ENCODE measurements at places on chromosomes 6 and 20.

GRCh38 chr20:1010659-1011058 is 8.5 kb upstream of the RSPO4 start:
- ATAC-seq: no peak

GRCh38 chr6:76026101-76026500 is 46.4 kb downstream of the IMPG1 start:
- ATAC-seq: no peak

DNA sequence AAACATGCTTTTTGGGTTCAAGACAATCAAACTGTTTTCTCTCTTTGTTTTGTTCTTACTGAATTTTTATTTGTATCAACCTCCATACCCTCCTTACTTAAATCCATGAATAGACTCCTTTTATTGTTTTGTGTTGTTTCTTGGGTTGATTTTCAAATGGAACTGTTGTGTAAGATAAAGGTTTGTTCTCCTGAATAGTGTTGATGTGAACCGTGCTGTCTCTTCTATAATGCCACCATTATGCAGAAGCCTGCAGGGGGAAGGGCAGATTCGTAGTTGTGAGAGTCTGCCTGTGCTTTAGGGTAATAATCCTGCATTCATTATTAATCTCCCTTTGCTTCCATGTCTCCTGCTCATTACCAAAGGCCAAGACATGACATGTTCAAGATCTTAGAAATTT is 105.9 kb downstream of the CDKAL1 start:
- ATAC-seq: no peak

- no peak for ATAC-seq
These were observed 56.6 kb downstream of the PHF20 start for GRCh38 chr20:35828434-35828833.

- peak; percentile 86 for ATAC-seq
These were observed 86.3 kb upstream of the CARMIL1 start for GRCh38 chr6:25192590-25193459.

DNA sequence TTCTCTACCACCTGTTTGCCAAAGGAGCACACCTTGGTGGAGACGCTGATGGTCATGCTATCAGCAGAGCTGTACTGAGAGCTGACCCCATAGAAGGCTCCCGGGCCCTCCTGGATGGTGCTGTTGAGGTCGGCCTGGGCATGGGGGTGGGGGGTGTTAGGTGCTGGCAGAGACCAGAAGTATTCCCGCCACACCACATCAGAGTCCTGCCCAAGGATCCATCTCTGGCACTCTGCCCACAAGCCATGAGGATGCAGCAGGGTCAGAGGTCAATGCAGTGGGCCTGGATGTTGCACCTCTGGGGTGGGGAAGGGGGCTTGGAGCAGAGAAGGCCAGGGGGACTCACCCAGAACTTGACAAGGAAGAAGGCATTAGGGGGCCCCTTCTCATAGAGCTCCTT is 7.4 kb downstream of the RPL10A start:
- no peak for ATAC-seq

DNA sequence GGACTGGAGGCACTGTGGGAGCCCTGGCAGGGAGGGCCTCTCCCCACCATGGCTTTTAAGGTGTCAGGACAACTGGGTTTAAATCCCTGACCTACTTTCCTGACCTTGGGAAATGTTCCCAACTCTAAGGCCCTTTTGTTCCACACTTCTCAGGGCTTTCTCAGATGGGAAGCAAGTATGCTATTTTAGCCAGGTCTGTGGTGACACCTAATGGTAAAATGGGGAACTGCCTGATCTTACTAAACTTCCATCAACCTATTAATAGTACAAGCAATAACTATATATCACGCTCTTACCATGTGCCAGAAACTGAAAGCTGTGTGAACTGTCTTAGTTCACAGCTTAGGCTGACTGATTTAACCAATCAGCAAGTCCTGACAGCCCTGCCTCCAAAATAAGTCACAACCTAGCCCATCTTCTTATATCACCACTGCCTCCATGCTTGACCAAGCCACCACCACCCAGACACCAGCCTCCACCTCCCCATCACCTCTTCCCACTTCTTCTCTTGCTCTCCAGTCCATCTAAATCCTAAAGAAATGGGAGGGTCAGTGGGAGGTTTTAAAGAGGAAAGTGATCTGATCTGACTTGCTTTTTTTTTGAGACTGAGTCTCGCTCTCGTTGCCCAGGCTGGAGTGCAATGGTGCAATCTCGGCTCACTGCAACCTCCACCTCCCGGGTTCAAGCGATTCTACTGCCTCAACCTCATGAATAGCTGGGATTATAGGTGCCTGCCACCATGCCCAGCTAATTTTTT is 6.9 kb upstream of the BLCAP start:
- peak; percentile 84 for ATAC-seq

DNA sequence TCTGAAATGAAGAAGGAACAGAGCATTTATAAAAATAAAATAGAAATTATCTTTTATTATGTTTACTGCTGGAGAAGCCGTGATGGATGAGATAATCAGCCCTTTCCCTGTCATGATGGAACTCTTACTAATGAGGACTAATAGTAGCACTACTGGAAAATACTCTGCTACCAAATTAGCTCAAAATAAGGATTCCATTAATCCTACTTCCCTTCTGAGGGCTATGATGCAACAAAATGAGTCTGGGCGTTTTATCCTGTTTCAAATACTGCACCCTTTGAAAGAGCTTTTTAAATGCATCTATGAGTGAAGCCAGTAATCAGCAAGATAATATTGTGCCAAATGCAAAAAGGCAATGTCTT is 59.3 kb upstream of the CARMIL1 start:
- ATAC-seq: no peak

DNA sequence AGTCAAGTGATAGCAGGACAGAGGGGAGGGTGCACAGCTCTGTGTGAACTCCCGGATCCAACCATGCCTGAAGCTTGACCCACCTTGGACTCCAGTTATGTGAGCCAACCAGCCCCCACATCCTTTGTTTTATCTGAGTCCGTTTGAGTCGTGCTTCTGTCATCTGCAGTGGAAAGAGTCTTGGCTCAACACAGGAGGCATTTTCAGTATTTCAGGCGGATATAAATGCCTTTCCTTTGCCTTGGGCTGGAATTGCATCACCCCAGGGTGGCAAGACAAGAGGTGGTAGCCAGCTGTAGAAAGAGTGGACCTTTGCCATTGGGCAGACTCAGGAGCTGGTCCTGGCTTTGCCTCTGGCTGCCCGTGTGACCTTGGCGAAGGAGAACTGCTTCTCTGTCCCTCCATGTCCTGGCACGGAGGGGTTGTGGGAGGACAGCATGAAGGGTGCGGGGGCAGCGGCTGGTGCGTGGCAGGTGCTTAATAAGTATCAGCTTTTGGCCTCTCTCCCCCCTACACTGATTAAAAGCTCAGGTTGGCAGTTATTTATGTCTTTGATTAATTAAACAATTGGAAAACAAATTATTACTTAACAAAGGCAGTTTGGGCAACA is 42.6 kb upstream of the APCDD1L start:
- no peak for ATAC-seq

- peak; percentile 22 for ATAC-seq
These were observed 15.4 kb upstream of the TMEM30A start for GRCh38 chr6:75299801-75300530.

- no peak for ATAC-seq
These were observed 264.2 kb upstream of the PREP start for GRCh38 chr6:105667056-105667455.

- no peak for ATAC-seq
These were observed 55.3 kb downstream of the STK35 start for GRCh38 chr20:2156666-2157624.

DNA sequence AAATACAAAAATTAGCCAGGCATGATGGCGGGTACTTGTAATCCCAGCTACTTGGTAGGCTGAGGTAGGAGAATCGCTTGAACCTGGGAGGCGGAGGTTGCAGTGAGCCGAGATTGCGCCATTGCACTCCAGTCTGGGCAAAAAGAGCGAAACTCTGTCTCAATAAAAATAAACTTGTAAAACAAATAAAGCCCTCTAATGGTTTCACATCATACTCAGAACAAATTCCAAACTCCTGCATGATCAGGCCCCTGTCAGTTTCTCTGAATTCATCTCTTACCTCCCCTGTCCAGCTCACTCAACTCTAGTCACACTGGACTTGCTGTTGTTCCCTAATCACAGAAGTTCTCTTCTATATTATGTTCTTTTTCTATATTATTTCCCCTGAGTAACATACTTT is 43.1 kb upstream of the SGK1 start:
- ATAC-seq: no peak

DNA sequence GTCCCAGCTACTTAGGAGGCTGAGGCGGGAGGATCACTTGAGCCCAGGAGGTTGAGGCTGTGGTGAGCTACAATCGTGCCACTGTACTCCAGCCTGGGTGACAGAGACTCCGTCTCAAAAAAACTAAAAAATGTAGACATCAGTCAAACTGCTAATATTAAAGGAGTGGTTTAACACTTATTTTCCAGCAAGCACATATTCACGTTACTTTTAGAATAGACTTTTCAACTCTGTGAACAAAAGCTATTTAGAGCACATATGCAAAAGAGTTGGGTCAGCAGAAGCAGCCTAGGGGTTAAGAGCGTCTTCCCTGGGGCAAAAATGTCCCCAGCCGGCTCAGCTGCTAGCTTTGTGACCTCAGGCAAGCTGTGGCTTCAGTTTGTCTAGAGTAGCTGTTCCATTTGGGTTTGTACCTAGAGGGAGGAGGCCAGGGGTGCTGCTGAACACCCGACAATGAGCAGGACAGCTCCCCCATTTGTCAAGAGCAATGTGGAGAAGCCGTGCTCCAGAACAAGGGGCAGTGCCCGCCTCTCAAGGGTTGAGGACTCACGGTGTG is 62.5 kb upstream of the PTGIS start:
- ATAC-seq: no peak

- no peak for ATAC-seq
These were observed 43.2 kb downstream of the KHDC1L start for GRCh38 chr6:73182021-73182607.

GRCh38 chr6:148653138-148653776 is 93.6 kb upstream of the UST start:
- no peak for ATAC-seq

- no peak for ATAC-seq
These were observed 16.2 kb upstream of the ADRM1 start for GRCh38 chr20:62286493-62287064.

- ATAC-seq: peak; percentile 82
These were observed 117.9 kb downstream of the GMDS start for GRCh38 chr6:2127484-2127911.

GRCh38 chr6:156197513-156197912 is 579.7 kb upstream of the ARID1B start:
- no peak for ATAC-seq

GRCh38 chr6:119240257-119241110 is 109.1 kb downstream of the MAN1A1 start:
- no peak for ATAC-seq

GRCh38 chr6:169542491-169542890 is 159.3 kb downstream of the WDR27 start:
- ATAC-seq: no peak

GRCh38 chr6:108807928-108808327 is 40.3 kb upstream of the ARMC2 start:
- no peak for ATAC-seq

GRCh38 chr20:46900086-46900485 is 5.4 kb downstream of the EYA2 start:
- ATAC-seq: no peak

- ATAC-seq: no peak
These were observed 148.0 kb downstream of the EPM2A start for GRCh38 chr6:145587334-145587733.

GRCh38 chr6:111662072-111662793 is 56.6 kb upstream of the TRAF3IP2 start:
- no peak for ATAC-seq

DNA sequence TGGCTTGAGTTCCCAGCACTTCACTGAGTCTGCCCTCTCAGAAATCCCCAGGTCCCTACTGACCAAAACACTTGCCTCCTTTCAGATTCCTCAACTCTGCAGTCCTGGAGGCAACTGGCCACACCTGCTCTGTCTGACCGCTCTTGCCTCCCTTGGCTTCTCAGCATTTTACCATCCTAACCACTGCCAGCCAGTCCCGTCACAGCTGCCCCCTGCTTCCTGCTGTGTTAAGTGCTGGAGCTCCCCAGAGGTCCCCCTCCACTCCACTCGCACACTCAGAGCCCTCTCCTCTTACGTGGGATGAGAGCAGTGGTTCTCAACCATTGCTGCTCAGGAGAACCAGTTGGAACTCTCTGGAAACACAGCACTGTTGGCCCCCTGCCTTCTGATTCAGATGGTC is 20.5 kb downstream of the ADAT2 start:
- ATAC-seq: no peak

DNA sequence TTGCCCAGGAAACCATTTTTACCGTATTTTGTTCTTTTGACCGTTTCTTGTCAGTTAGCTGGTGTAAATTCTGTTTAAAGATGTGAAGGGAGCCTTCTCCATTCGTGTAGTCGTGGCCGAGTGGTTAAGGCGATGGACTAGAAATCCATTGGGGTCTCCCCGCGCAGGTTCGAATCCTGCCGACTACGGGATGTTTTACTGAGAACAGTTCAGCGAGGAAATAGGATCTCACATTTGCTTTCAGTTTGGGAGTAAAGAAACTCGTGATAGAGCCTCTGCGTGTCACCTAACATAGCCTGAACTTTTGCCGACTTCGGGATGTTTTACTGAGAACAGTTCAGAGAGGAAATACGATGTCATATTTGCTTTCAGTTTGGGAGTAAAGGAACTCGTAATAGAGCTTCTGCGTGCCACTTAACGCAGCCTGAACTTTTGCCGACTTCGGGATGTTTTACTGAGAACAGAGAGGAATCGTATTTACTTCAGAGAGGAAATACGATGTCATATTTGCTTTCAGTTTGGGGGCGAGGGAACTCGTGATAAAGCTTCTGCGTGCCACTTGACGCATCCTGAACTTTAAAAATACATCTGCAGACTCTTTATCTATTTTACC is 5.9 kb upstream of the ZNF184 start:
- peak; percentile 87 for ATAC-seq

GRCh38 chr20:56899506-56899905 is 270.4 kb downstream of the TFAP2C start:
- ATAC-seq: no peak

DNA sequence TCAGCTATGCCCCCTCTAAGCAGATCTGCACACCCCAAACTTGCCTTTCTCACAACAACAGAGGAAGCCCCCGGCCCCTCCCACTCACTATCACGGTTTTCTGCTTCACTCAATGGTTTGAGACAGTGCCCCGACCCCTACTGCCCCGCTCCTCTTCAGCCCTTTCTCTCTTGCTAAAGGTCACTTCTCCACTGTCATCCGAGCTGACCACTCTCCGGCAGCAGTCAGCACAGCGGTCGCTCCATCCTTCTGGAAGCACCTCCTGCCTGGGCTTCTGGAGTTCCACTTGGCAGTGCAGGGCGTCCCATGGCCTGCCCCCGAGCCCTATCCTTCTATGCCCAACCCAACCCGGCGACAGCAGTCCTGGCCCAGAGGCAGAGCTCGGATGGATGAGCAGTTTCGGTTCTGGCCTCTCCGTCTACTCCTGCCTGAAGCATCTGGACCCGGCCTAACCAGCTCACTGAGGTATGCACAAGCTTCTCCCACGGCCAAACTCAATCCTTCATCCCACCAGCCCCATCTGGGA is 4.1 kb downstream of the CTSZ start:
- no peak for ATAC-seq

- ATAC-seq: no peak
These were observed 509.9 kb downstream of the TENT5A start for GRCh38 chr6:81242624-81243023.

GRCh38 chr6:22437665-22438064 is 131.7 kb upstream of the HDGFL1 start:
- ATAC-seq: no peak

GRCh38 chr6:43491750-43492661 is 14.6 kb downstream of the TJAP1 start:
- peak; percentile 83 for ATAC-seq

Data from gastroesophageal sphincter (tissue), 4 donors.